Stimulated activated CD4-positive, alpha-beta T cell treated with anti-CD3 and anti-CD28 coated beads, Interleukin-2, amount 100 ng/mL, for 4 hours (primary cell): ENCODE measurements at places on chromosomes 2 and 18.

GRCh38 chr2:228866781-228867180 is 404.3 kb downstream of the PID1 start:
- DNase-seq = no peak

- no peak for DNase-seq
Observed at GRCh38 chr18:54359233-54359632, 1.5 kb downstream of the C18orf54 start.

GRCh38 chr2:150485114-150485870 is 2.2 kb downstream of the RND3 start:
- DNase-seq = no peak

- no peak for DNase-seq
Observed at GRCh38 chr2:15243762-15244161, 317.4 kb downstream of the NBAS start.

DNA sequence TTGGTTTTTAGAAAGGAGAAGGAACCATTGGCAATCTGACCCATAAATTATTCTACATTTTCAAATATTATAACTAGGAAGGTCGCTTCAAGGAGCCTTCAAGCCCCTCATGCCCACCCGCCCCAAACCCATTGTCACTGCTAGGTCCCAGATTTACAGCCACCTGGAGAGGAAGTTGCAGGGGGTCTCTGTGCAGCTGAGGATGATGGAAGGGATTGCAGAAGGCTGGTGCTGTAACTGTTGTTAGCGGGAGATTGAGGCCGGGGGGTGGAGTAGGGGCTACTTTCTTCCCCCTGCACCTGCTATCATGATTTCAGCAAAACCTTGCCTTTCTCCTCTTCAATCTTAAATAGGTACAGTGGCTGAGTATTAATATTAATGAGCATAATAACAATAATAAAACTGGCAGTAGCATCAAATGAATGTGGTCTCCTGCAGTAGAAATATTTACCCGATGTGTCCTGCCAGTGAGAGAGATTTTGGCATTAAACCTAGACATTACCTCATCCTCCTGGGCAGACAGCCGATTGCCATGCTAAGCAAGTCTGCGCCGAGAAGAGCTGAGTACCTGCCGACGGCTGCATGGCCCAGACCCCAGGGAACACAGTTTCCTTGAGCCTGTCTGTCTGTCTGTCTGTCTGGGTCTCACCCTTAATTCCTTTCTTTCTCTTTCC is 225.4 kb downstream of the FAM210A start:
- DNase-seq = no peak

- DNase-seq = no peak
Observed at GRCh38 chr2:193539188-193539587, 1344.5 kb upstream of the TMEFF2 start.

- DNase-seq = no peak
Observed at GRCh38 chr18:58239879-58240278, 195.9 kb downstream of the NEDD4L start.

- no peak for DNase-seq
Observed at GRCh38 chr2:46313063-46313462, 15.9 kb downstream of the EPAS1 start.

DNA sequence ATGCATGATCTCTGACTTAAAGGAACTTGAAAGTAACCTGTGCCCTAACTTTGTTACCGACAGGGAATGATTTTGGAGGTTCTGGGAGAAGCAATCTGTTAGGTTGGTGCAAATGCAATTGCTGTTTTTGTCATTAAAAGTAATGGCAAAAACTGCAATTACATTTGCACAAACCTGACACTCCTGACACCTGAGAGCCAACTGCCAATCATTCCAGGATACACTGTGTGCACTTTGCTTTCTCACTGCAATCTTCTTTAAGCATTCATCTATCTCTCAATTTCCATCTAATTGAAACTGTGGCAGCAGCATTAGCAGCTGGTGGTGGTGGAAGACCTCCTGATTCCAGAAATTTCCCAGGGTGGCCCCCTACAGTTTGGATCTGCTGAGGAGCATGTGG is 87.6 kb upstream of the CYP1B1 start:
- DNase-seq = no peak

DNA sequence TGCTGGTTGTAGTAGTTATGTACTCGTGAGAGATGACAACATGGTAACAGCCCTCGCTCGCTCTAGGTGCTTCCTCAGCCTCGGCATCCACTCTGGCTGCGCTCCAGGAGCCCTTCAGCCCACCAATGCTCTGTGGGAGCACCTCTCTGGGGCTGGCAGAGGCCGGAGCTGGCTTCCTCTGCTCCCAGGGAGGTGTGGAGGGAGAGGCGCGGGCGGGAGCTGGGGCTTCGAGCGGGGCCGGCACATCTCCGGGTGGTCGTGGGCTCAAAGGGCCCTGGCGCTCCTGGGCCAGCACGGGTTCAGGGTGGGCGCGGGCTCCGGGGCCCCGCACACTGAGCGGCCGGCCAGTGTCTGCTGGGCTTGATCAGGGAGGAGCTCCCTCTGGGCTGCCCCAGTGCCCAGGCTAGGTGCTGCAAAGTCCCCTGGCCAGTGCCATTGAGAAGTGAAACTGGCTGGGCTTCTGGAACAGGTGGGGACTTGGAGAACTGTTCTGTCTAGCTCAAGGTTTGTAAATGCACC is 1012.1 kb downstream of the CNTNAP5 start:
- no peak for DNase-seq

DNA sequence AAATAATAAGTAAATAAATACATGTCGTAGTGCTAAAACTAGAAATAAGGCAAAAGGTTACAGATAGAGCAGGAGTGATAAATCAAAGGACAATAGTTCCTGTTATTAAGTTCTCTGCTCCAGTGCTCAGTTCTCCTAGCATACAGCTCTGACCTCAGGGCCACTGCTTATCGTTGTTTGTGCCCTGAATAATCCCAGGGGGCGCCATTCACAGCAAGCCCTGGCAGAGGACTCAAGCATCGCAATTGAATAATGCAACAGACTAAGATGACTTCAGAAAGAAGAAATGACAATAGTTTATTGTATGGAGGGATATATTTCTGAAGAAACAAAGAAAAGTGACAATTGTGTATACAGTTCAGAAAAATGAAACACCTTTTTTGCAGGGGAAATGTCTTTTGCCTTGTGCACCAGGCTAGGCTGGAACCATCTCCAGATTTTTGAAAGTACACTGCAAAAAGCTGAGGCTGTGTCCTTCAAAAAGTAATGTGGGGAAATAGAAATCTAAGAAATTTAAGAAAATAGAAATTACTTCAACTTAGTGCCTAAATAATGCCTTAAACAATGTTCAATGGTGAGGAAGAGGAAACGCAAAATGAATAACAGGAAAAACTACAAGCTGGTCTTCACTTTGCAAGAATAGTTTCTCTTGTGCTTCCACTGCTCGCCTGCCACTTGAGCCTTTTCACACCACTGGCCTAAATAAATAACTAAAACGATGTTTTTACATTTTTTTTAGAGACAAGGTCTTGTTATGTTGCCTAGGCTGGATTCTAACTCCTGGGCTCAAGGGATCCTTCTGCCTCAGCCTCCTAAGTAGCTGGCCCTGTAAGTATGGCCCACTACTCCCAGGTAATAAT is 19.0 kb upstream of the CCNYL1 start:
- peak; percentile 35 for DNase-seq

DNA sequence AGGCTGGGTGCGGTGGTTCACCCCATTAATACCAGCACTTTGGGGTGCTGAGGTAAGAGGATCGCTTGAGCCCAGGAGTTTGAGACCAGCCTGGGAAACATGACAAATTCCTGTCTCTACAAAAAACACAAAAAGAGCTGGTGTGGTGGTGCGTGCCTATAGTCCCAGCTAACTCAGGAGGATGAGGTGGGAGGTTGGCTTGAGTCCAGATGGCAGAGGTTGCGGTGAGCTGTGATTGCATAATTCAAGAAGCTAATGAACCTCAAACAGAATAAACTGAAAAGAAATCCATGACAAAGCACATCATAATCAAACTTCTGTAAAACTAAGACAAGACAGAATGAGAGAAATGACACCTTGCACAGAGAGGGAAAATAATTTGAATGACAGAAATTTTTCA is 54.8 kb downstream of the SEMA4F start:
- no peak for DNase-seq

GRCh38 chr18:75031717-75032317 is 177.1 kb downstream of the PTGR3 start:
- DNase-seq = no peak

DNA sequence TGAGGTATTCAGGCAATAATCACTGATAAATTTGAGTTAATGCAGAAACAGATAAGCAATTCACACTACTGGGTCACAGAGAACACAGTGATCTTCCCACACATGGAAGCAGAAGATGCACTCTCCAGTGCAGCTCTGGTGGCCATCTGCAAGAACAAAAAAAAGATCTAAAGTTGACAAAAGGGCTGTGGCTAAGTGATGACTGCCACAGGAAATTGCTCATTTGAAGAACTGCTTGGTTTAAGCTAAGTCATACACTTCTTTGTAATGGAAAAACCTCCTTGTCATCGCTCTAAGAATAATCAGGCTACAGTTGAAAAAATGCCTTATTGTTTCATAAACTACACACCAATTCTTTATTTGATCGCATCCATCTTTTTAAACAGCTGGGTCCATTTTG is 115.1 kb downstream of the DTNB start:
- peak; percentile 41 for DNase-seq

GRCh38 chr2:42194428-42194827 is 25.3 kb downstream of the EML4 start:
- no peak for DNase-seq

GRCh38 chr18:62856294-62856693 is 141.0 kb downstream of the PHLPP1 start:
- no peak for DNase-seq

DNA sequence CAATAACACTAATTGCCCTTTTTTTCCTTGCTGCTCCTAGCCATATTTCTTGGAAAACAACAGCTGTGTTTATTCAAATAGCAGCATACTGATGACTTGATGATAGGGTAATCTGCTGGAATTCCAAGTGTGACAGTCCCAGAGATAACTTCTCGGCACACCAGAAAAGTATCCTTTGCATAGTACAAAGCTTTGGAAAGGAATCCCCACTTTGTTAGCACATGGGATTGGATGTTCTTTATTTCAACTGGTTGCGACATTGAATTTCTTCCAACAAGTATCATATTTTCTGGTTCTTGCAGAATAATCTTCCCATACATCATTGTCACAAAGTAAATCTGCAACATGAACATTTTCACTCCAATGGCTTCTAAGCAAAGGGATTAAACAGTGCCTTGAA is 445.8 kb upstream of the ACVR2A start:
- DNase-seq = no peak

- DNase-seq = no peak
Observed at GRCh38 chr18:6441200-6441599, 26.5 kb upstream of the L3MBTL4 start.

GRCh38 chr2:3355951-3356569 is 21.6 kb downstream of the EIPR1 start:
- no peak for DNase-seq

DNA sequence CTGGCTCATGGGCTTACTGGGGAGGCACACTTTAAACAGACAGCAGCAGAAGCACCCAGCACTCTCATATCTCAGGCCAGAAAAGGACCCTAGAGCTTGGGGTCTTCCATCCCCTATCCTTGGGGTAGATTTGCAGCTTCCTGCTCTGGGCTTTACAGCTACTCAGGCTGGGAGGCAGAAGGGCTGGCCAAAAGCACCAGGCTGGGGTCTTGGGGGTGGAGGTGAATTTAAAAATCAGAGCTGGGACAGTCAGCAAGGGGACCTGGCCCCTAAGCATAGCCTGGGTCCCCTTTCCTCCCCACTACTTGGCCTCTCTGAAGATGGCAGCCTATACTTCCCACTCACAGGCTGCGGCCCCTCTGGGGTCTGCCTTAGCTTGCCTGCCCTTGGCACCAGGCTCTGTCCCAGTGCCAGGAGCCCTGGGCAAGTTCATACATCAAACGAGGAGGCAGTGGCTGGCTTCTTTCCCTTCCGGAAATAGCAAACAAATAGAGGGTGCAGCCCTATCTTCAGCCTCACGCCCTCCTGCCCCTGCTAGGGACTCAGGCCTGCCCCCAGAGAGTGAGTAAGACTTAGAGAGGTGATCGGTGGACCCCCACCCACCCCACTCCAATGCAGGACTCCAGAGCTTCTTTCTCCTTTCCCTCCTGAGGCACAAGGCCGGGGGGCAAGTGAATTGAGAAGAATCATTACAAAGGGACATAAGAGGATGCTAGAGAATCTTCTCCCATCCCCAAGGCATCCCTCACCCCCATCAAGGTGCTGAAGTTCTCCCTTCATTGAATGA is 26.0 kb upstream of the TNS1 start:
- no peak for DNase-seq

- DNase-seq = no peak
Observed at GRCh38 chr2:144705328-144706245, 185.7 kb upstream of the ZEB2 start.

GRCh38 chr2:178385595-178386148 is 65.3 kb downstream of the PRKRA start:
- no peak for DNase-seq

DNA sequence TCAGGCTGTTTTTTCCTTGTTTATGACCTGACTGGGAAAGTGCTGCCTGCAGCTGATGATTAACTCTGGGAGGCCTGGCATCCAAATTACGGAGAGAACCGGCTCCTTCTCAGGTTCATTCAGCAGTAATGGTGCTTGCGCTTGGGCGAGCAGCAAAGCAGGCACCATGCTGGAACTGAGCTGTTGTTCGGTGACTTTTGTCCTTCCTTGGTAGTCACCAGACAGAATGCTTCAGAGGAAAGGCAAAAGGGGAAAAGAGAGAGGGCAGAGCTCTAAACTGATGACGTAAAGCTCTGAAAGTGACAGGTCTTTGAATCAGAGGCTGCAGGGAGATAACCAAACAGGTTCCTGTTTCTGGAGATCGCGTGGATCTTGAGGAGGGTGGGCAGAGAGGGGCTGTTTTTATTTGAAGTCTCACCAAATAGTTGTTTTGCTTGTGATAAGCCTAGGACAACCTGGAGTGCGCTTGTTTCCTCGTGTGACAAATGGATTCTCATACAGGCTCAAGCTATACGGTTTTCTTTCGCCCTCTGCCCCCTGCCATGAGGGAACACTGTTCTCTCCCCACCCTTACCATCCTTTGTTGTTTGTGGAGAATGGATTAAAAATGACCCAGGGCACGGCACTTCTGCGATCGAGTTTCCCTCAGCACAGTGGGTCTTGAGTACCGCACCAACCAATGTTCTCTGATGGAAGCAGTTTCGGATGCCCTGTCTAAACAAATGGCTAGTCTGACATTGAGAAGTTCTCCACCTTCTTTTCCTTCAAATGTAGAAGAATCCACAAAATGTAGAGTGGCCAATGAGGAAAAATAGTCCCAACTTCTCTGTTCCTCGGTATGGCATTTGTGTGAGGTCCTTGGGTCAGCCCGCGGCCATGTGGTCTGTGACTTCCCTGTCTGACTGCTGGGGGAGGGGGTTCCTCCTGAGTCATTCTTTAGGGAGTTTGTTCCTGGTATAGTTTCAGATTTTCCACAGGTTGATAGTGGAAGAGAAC is 1.3 kb downstream of the RASGRP3 start:
- no peak for DNase-seq

DNA sequence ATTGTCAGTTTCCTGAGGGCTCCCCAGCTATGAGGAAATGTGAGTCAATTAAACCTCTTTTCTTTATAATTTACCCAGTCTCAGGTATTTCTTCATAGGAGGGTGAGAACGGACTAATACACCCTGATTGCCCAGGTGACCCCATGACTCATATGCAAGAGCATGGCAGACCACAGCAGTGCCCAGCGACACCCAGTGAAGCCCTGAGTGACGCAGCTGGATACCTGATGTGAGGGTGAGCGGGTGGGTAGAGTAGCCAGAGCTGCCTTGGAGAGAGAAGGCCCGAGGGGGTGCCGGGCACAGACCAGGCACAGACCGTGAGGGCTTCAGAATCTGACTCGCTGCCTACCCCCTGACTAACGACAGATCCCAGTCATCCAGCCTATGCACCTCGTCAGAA is 15.4 kb downstream of the ALPG start:
- no peak for DNase-seq

- no peak for DNase-seq
Observed at GRCh38 chr2:37796481-37796880, 125.0 kb upstream of the CDC42EP3 start.
